ENCODE measurements at places on chromosomes 7 and 10.

GRCh38 chr7:129401967-129402860 is 32.0 kb upstream of the STRIP2 start:
- DNase-seq: no peak

- no peak for DNase-seq
These were observed 55.7 kb upstream of the CDK14 start for GRCh38 chr7:90540406-90540805.

- no peak for DNase-seq
These were observed 17.4 kb downstream of the PLEKHA1 start for GRCh38 chr10:122391875-122392274.

GRCh38 chr7:132575982-132576720 is at the start of gene PLXNA4:
Gene PLXNA4 (minus strand): TSS chr7:132576470. CDS start chr7:132508693, 67,777 bp downstream.
- DNase-seq: peak; percentile 42

DNA sequence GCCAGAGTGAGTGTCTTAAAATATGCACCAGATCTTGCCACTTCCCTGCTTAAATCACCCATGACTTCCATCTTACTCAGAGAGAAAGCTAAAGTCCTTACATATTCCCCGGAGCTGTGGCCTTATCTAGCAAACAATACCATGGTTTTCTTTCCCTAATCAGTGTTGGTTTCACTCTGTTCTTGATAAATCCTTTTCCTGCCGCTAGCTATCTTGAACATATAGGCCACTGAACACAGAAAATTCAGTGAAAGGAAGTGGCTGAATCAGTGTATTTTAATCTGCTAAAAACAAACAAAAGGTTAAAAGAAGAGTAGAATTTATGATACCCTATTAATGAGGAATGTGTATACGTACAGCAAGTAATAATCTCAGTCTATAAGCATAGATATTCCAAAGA is 42.0 kb upstream of the JAZF1 start:
- DNase-seq: no peak

GRCh38 chr10:120466006-120466405 is 9.0 kb downstream of the PLPP4 start:
- no peak for DNase-seq
